HFFc6 (cell line): ENCODE measurements at places on chromosomes 4 and X.

DNA sequence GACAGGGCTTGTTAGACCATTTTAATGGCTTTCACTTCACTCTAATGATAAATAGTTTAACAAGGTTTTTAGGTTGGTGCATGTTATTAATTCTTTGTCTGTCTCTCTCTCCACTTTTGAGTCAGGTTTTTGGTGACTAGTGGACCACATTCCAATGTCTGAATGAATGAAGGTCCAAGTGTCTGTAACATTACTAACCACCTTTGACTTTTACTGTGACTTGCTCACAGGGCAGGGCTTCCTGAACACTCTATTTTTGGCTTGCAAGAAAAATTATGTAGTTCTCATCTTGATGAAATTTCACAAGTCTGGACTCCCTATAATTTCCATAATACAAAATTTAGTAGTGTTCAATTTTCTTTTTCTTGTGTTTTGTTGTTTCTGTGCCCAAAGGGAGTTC lies 78.9 kb upstream of the BMPR1B start:
- peak; percentile 87 for DNase-seq

DNA sequence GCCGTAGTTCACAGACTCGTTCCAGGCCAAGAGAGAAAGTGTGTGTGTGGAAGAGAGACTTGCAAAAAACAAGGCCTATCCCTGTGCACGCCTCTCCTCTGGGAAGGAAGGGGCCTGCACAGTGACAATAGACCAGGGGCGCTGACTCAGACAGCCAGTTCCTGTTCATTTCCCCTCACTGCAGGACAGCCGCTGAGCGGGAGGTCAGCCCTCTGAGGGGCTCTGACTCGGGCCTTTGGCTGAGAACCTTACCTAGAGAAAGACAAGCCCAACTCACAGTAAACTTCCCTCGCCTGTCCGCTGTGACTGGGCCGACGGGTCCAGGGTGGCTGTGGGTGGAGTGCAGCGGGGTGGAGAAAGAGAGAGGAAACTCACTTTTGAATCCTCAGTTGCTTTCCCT lies 52.1 kb downstream of the RTL5 start:
- no peak for DNase-seq

- no peak for DNase-seq
Observed at GRCh38 chr4:123524958-123525628, 128.5 kb downstream of the SPRY1 start.

DNA sequence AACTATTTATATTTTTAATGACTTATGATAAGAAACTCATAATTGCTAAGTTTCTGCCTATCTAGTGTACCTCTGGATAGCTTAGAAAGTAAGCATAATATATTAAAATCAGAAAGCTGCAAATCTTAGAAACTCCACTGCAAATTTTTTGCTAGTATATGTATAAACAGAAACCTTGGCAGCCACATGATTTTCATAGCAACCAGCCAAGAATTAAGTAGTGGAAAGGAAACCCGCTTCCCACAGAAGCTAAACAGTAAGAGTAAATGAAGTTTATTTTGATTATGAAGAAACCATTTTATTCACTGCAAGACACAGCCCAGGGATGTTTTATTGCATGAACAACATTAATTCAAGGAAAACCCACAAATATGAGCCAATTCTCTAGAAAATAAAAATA lies 872.5 kb upstream of the ADGRL3 start:
- no peak for DNase-seq

- DNase-seq: no peak
Observed at GRCh38 chr4:7747062-7747385, 192.6 kb downstream of the AFAP1 start.

- DNase-seq: peak; percentile 78
Observed at GRCh38 chr4:121656269-121656641, 40.5 kb downstream of the ANXA5 start.

- DNase-seq: no peak
Observed at GRCh38 chrX:154485150-154486051, 1.0 kb downstream of the UBL4A start.

- DNase-seq: peak; percentile 80
Observed at GRCh38 chr4:147731580-147732517, at the start of gene ARHGAP10. Gene ARHGAP10, plus strand, starts transcription at chr4:147732088. Its CDS starts 214 bp downstream, at chr4:147732302.

- DNase-seq: no peak
Observed at GRCh38 chr4:78707268-78707667, 68.9 kb upstream of the BMP2K start.

DNA sequence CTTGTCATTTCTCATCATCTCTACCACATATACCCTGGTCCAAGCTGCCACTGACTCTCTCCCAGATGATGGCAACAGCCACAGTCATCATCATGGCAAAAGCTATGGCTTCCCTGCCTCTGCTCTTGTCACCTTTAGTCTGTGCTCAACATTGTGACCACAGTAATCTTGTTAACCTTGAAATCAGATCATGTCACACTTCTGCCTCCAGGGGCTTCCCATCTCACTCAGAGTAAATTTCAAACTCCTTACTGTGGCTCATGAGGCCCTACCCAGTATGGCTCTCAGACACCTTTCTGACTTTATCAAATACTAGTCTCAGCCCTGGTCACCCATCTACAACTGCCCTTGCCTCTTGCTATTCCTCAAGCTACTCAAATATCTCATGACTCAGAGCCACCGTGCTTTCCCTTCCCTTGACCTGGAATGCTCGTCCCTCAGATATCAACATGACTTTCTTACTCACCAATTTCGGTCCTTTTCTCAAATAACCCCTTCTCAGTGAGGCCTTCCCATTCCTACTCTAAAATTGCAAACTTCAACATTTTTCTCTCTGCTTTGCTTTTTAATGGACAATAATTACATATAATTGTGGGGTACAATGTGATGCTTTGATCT lies 41.1 kb upstream of the STIM2 start:
- DNase-seq: no peak

DNA sequence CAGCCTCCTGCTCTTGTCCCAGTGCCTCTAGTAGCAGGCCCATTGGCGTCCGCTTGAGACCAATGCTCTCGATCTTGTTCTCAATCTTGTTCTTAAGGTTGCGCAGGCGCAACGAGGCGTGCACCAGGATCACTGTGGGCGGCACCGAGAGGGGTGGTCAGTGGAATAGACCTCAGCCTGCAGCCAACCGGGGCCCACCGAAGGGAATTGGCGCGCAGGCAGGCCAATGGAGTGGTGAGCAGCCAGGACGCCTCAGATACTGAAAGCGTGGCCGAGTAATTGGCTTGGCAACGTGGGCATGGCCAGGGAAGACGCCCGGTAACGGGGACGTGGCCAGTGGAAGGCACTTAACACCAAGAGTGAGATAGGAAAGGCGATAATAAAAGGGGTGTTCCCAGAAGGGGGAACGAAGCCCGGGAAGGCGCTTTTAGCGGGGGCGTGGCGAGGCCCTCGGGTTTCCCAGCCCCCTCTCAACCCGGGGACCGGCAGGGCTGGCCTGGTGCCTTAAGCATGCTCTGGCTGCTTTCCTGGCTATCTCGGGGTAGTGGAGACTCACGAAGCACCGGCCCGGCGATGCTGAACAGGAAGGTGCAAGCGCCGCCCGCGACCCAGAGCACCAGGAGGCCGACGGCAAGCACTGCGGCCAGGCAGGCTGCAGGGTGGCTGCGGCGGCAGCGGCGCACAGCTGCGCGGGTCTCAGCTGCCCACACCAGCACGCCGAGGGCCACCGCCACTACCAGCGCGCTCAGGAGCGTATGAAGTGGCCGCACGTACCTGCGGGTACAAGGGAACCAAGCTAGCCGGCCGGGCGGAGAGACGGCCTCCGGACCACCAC lies 1.7 kb downstream of the PRAF2 start:
- peak; percentile 53 for DNase-seq

- DNase-seq: no peak
Observed at GRCh38 chrX:76920607-76921006, 493.1 kb downstream of the MAGEE1 start.
